ENCODE measurements at places on chromosomes 6 and 20.

DNA sequence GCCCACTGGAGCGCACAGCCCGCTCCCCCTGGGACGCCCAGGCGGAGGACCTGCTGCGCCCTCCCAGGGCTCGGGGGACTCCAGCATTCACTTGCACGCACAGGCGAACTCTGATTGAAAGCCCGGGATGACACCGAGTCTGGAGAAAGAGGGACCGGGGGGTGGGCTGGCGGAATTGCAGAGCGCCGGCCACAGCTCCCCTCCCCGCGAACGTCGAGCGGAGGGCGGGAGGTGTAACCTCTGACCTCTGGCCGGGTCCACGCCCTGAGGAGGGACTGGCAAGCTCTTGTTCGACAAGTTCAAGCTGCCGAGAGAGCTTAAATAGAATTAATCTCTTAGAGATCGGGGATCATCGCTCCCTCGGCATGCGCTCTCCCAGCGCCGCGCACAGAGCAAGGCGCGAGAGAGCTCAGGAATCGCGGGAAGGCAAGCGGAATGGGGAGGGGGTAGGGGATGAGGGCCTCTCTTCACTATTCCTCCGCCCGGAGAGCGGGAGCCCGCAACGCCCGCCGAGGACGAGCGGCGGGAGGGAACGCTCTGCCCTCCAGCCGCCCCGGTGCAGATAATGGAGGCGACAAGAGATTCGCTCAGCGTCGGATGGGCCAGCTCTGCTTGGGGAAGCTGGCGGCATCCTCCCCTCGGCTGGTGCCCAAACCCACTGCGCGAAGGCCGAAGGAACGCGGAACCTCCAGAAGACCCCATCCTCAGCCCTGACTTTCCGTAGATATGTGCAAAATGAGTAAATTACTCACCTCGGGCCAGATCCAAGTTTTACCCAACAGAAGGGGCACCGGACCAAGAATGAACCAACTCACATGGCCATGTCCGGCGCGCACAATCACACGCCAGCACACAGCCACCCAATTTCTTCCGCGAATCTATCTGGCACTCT lies 761 bp upstream of the NR2E1 start:
- no peak for DNase-seq

DNA sequence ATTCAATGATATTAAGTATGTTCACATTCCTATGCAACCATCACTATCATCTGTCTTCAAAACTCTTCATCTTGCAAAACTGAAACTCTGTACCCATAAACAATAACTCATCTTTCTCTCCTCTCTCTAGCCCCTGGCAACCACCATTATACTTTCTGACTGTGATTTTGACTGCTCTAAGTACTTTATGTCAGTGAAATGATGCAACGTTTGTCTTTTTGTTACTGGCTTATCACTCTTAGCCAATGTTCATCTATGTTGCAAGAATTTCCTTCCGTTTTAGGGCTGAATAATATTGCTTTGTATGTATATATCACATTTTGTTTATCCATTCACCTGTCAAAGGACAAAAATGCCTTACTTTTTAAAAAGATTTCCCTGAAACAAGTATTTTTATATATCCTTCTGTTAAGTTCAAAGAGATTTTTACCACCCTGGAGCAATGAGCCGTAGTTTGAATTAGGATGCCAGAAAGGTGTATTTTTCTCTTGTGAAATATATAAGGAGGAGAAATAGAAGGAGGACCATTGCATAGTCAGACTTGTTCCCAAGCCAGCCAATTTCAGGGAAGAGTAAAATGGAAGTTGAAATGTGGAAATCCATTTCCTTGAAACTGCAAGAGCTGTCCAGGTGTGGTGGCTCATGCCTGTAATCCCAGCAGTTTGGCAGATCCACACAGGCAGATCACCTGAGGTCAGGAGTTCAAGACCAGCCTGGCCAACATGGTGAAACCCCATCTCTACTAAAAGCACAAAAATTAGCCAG lies 4.0 kb upstream of the CGAS start:
- DNase-seq, result no peak

DNA sequence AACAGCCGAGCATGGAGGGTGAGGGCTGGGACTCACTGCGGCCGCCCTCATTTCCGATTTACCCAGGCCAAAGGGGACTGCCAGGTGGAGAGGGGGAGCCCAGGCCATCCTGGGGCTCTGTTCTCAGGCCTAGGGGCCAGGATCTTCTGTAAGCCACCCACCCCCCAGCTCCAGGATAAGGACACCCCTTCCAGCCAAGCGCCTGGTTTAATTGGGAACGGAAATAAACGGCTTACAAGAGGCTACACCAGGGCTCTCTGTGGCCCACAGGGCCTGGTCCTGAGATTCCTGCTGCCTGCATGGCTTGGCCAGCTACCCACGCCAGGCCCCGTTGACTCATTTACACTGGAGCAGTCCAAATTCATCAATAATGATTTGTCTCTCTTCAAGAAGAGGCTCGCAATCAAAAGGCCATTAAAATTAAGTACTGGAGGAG lies 68.1 kb upstream of the TOP1 start:
- no peak for DNase-seq

DNA sequence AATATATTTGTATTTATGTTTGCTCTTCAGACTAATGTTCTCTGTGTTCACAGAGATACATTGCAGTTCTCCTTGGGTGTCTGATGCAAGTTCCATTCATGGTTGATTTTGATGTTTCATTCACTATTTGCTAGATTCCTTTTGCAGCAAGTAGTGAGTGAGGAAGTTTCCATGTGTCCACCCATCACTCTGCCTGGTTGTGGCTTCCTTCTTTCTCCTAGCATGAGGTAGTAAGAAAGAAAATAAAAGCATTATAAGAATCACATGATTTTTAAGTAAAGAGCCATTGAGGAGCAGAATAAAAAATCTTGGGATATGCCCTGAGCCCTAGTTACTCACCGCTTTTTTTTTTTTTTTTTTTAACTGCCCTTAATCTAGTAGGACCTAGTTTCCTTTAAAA lies 8.7 kb downstream of the SASH1 start:
- DNase-seq, result no peak

DNA sequence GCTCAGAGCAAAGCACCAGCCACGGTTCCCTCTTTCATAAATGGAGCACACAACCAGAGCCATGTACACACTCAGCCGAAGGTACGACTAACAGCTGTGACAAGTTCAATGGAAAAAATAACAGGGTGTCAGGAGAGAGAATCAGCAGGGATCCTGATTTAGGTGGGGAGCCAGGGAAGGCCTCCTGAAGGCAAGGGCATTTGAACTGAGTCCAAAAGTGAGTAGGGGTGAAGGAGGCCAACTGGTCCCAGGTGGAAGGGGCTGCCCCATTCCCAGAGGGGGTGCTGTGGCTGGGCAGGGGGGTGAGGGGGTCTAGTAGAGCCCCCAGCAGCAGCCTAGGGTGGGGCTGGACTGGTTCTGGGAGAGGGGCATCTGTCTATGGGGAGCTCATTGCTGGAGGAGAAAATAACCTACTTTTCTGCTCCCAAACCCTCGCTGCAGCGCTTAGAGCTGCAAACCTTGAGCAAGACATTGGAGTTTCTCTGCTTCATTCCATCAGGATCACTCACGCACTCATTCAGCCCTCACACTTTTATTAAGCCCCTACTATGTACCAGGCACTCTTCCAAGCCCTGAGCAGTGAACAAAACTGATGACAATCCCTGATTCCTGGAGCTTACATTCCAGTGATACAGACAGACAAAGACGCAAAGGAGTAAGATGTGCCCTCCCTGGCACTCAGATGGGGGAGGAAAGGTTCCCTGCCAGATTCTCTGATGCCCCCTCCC lies 113.5 kb downstream of the TOX2 start:
- DNase-seq, result no peak

DNA sequence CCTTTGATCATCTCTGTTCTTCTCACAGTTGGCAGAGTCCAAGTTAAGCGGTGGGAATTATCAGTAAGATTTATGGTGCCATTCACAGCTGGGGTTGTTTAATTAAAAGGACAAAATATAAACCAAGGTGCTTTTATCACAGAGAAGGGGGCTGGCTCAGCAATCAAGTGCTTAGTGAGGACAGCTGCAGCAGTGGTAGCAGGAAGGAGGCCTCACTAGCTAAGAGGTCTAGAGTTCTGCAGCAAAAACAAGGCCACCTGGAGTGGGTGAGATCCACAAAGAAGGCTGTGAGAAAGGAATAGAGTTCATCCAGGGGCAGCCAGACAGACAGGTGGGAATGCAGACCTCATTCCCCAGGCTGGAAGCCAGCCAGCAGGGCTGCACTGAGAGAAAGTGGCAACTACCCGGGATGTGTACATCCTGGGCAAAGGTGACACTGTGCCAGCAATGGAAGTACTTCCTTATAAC lies 37.1 kb downstream of the PIGU start:
- no peak for DNase-seq

DNA sequence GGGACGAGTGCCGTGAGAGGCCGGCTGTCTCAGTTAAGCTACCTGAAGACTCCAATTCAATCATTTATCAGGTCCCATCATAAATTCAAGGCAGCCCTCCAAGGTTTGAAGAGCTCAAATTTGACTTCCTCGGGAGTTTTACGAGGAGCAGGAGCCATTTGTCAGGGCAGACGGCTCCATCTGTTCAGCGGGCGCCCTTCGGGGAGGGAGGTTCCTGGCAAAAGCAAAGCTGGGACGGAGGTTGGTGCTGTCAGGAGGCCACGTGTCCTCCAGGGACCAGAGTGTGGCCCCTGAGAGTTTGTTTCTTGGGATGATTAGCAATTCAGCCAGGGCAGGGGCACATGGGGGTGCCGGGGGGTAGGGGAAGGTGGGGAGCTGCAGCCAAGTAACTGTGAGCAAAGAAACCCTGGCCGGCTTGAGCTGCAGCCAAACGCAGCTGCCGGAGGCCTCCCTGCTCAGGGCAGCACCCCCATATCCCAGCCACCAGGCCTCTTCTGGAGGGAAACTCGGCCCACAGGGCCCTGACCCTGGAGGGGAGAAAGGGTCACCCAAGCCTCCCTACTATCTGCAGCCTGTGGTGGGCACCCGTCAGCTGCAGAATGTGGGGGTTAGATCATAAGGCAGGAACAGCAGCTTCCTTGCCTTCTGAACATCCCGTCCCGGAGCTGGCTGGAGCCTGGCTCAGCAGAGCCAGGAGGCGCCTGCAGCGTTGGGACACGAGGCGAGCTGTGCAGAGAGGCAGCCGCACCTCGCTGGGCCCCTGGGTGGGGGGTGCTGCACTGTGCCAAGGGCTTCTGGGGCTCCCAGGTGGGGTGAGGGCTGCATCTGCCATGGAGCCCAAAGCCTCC lies 63.6 kb upstream of the GATA5 start:
- DNase-seq, result no peak

DNA sequence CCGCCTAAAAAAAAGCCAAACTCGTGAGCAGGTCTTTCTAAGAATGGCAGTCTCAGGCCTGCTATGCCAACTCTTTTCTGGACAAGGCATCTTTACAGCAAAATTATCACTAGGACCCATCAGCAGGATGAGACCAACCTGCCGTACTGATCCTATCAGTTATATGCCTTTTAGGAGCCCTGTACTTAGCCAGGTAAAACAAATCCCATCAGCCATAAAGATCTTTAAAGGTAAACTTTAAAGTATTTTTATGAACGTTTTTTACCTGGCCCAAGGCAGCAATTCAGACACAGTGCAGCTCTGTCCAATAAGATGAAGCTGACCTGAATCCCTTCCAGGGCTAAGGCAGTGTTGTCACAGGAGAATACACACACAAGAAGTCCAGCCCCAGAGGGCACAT lies 51.3 kb upstream of the TGM3 start:
- DNase-seq, result no peak

DNA sequence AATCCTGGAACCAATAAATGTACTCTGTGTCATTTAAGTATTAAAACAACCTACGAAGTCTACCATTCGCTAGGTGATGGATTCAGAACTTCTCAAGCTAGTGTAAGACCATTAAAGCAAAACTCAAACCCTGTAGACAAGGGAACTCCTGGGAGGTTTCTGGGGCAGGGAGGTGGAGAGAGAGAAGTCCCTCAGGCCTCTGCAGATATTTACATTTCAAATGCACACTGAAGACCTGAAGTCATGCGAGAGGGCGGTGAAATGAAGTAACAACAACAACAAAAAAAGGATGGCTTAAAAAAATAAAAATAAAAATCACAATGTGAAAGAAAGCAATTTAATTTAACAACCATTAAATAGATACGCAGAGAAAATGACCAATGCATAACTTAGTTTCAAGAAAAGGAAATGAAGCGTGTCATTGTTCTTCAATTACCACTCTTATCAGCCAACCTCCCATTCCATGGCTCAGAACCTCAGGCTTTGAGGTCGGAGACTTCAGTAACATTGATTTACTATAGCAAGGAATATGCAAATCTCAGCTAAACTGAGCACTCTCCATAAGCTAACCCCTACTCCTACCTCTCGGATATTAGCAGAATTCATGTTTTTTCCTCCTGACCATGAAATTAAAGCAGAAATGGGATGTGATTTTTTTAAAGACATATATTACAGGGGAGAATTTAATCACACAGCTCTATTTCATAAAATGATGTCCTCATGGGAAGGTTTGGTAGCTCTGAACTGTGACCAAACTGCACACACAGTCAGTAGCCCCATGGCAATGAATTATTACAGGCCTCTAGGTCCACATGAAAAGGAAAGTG lies 140.6 kb downstream of the KIF16B start:
- DNase-seq, result no peak

GRCh38 chr6:20918868-20919267 lies 384.6 kb downstream of the CDKAL1 start:
- no peak for DNase-seq

DNA sequence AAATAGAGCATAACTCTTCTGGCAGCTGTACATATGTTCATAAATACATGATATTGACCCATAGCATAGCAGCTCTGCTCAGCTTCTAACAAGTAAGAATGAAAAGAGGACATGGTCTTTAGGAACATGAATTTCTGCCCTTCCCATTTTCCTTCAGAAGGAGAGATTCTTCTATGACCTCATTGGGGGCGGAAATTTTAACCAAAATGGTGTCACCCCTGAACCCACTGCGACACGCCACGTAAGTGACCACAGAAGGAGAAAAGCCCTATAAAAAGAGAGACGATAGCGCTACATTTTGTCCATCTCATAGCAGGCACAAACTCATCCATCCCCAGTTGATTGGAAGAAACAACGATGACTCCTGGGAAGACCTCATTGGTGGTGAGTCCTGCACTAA lies at the start of gene IL17A:
Gene IL17A, plus strand, starts transcription at position 301 of the 400 bp plus-strand sequence. Its CDS starts 57 bp downstream, at position 358.
- DNase-seq, result no peak

DNA sequence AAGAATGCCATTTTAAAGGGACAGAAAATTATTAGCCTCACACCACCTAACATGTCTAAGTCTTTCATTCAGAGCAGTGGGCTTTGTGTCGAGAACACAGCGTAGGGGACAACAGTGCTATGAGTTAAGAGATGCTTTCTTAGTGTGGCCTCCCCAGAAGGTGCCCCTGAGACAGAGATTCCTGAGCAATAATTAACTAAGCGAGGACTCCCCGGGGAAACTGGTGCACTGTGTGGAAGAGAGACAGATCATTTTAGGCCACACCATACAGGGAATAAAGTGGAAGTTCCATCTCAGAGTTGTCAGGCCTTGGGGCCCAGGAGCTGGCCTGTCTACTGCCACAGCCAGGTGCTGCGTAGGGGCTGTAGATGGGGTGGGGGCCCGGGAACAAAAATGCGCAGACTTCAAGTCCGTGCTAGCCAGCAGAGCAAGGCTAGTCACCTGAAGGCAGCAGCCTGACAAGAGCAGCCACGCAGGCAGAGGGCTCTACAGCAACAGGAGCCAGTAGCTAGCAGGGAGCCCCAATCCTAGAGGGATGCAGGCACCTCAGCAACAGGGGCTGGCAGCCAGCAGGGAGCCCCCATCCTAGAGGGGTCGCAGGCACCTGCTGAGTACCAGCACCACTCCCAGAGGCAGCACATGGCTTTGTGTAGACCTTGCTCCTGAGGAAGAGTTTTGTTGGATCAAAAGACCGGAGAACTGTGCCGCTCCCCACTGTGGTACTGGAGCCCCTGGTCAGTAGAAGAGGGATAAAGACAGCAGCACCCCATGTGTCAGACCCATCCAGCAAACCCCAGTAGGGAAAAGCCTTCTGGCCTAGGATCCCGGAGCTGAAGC lies 63.0 kb upstream of the NXT1 start:
- no peak for DNase-seq

- no peak for DNase-seq
These were observed 95.3 kb downstream of the CDKAL1 start for GRCh38 chr6:20629509-20629908.

All from hematopoietic multipotent progenitor cell treated with erythropoietin and hydrocortisone succinate and interleukin-3 and kit ligand, for 17 days (in vitro differentiated cells).